ENCODE measurements at places on chromosomes 7 and 10.

DNA sequence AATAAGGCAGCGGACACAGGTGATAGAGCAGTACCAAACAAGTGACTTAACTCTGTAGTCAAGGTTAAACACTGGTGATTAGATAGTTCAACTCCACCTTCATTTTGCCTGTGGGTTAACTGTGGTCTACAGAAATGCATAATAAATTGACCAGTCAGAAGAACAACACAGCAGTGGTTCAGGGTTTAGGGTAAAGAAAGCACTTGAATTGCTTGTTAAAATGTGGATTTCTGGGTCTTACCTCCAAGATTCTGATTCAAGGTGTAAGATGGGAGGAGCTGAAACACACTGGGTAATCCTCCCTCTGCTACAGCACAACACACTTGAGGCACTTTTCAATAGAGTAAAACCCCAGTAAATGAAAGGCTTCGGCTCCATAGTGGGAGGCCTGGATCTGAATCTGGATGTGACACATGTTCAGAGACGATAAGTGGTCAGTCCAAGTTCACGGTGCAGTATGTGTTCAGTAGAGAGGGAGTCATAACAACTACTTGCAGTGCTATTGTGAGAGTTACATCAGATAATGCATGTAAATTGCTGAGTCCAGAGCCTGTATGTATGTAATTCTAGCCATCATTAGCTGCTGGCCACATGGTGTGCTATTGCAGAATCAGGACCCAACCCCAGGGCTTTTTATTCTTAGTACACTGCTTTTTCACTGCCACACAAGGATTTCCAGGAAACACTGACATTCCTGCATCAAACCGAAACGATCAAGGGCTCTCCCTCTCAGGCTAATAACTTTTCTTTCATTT is 141.7 kb downstream of the SORCS1 start:
- DNase-seq: no peak

- no peak for DNase-seq
These were observed 274.4 kb downstream of the KIF20B start for GRCh38 chr10:89975771-89976170.

- no peak for DNase-seq
These were observed 287.0 kb downstream of the WDR37 start for GRCh38 chr10:1343176-1343575.

GRCh38 chr10:88150339-88150738 is 286.9 kb downstream of the PTEN start:
- DNase-seq: no peak

GRCh38 chr7:36916116-36916515 is 191.8 kb upstream of the AOAH start:
- DNase-seq: no peak

- DNase-seq: no peak
These were observed 86.2 kb downstream of the HIBADH start for GRCh38 chr7:27576360-27576944.

DNA sequence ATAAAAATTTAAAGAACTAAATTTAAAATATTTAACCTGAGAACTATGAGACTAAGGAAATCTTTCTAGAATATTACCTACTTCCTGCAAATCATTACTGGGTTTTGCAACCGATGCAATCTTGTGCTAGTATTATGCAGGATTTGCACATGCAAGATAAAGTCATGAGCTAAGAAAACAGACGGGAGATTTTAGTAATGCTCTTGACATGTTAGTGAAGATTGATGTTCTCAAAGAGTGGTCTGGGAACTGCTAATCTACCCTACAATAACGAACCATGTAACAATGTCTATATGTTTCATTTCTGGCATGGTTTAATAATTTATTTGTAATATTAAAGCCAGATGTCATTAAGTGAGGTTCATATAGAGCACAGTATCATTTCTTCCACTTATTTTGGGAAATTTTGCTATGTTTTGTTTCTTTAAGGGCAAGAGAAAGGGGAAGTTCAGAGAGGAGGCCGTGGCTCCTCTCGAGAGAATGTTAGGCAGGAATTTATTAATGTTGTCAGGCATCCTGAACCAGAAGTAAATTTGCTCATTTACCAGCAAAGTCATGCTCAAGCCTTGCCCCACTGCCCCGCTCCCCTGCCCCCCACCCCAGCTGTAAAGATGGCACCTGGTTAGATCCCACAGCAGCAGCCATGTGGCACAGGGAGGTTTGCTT is 22.8 kb downstream of the LRRC17 start:
- DNase-seq: no peak

GRCh38 chr10:104303594-104304355 is 34.5 kb downstream of the ITPRIP start:
- no peak for DNase-seq

GRCh38 chr10:93815304-93816096 is 57.8 kb downstream of the LGI1 start:
- DNase-seq: no peak

- DNase-seq: no peak
These were observed 3.5 kb downstream of the LRRN3 start for GRCh38 chr7:111094419-111094818.

DNA sequence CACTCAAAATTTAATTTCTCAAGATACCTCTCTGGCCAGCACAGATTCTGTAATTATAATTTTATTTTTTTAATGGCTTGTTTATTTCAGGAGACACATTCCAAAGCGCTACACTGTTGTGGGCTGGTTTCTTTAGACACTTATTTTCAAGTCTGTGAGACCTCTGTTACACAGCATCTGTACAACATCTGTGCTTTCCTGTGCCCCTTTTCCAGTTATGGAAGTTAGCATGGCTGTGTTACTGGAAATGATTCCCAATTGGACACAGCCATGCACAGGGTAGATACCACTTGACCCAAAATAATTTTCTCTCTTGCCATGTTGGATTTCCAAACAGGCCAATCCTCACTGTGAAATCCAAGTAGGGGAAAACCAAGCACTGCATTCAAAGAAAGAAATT is 172.3 kb upstream of the ADCY1 start:
- DNase-seq: no peak

- no peak for DNase-seq
These were observed 207.5 kb downstream of the PAXIP1 start for GRCh38 chr7:154795437-154795836.

GRCh38 chr10:36489611-36490228 is 635.7 kb upstream of the ANKRD30A start:
- DNase-seq: no peak

GRCh38 chr7:148325208-148325607 is 265.4 kb upstream of the C7orf33 start:
- DNase-seq: no peak

- no peak for DNase-seq
These were observed 689.6 kb downstream of the NRG3 start for GRCh38 chr10:82564353-82565196.

DNA sequence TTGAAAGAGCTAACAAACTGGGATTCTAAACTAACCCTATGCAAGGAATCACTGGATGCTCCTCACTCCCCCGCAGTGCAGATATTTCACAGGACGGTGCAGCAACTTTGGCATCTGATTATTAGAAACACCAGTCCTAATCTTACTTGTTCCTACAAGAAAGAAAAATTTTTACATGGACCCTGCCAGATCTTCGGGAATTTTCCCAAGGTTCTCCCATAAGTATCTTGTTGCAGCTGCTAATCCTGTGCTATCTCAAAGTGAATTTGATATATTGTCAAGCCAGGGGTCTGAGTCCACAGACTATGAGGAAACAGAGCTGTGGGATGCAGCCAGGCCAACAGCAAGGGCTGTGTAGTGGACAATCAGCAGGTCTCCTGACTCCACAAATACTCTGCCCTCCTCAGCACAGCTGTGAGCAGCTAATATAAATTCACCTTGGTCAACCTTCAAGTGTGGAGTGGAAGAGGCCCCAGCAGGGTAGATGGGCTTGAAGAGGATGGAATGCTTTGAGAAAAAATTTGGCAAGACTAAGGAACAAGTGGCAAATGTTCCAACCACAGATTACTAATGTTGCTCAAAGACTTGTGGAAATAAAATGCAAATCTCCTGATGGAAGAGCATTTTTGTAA is 25.6 kb downstream of the VSTM4 start:
- no peak for DNase-seq

DNA sequence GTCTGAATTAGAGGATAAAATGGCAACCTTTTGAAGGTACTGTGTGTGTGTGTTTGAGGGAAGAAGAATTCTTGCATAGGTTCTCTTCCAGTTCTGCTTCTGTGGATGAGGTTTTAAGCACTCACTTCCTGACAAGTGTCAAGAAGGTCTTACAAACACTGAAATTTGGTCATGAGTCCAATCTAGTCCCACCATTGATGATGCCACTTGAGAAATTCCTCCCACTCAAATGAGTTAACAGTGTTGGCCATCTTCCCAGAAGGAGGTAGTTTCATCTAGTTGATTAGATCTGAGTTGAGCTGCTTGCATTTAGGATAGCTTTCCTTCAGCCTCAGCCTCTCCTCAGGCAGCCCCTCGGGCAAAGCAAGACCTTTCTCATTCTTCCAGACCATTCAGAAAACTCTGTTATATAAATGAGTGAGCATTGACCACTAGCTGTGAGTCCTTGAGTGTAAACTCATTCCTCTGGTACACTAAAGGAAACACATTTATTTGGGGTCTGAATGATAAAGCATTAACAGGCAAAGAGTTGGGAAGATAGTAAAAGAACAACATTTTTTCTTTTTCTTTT is 189.5 kb downstream of the TRIL start:
- no peak for DNase-seq

GRCh38 chr7:1671594-1672451 is 1.7 kb downstream of the ELFN1 start:
- DNase-seq: no peak

GRCh38 chr7:128172963-128173362 is 68.1 kb upstream of the LEP start:
- DNase-seq: no peak

DNA sequence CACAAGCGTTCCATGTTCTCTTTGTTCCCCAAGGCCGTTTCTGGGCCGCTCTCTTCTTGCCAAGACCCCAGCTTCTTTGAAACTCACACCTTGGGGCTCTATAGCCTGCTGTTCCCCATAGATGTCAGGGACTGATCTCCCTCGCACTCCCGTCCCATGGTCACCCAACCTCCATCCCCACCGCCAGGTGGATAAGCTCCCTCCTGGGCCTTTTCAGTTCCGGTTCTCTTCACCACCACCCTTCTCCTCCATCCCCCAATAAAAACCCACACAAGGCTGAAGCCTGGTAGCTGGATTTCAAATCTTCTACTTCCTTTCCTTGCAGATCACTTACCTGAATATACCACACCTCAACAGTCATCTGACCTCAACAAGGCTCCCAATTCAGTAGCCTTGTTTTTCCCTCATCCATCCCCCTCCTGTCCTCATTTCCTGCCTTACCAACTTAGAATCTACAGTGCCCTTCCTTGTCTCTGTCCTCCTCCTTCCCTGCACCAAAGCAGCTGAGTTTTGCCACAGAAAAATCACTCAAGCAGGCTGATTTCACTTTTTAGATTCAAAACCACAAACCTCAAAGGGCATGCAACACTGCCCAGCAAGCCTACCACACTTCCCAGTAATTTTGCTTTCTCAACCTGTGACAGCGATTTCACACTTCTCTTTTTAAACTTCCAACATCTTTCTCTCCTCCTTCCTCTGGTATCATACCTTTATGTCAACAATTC is 7.7 kb downstream of the SLC37A3 start:
- DNase-seq: no peak
